ENCODE measurements at places on chromosomes 5 and 9.

DNA sequence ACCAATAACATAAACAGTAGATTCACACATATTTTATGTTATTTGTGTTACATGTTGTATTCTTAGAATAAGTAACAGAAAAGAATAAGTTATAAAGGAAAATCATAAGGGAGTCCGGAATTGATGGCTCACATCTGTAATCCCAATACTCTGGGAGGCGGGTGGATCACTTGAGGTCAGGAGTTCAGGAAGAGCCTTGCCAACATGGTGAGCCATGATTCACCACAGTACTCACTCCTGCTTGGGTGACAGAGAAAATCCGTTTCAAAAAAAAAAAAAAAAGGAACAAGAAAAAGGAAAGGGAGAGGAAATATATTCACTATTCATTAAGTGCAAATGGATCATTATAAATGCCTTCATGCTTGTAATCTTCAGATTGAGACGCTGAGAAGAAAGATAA, 533.3 kb upstream of the CDH9 start:
- no peak for DNase-seq

DNA sequence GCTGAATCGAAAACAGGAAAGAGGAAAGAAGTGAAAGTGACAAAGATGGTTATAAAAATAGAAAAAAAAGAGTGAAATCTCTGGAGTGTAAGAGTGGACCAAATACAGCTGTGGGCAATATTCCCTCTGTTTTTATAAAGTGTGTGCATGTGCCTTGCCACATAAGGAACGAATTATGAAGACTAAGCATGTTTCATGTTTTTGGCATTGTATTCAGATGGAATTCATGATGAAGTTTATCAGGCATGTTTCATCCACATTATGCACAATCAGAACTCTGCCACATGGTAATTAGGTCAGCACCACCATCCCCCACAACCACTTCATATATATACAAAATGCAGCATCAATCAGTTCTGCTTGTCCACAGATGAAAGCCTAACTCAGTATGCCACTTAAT, 348.0 kb downstream of the ZNF608 start:
- DNase-seq = no peak

- DNase-seq = no peak
Measured at GRCh38 chr9:95246547-95246946, 71.0 kb downstream of the FANCC start.

DNA sequence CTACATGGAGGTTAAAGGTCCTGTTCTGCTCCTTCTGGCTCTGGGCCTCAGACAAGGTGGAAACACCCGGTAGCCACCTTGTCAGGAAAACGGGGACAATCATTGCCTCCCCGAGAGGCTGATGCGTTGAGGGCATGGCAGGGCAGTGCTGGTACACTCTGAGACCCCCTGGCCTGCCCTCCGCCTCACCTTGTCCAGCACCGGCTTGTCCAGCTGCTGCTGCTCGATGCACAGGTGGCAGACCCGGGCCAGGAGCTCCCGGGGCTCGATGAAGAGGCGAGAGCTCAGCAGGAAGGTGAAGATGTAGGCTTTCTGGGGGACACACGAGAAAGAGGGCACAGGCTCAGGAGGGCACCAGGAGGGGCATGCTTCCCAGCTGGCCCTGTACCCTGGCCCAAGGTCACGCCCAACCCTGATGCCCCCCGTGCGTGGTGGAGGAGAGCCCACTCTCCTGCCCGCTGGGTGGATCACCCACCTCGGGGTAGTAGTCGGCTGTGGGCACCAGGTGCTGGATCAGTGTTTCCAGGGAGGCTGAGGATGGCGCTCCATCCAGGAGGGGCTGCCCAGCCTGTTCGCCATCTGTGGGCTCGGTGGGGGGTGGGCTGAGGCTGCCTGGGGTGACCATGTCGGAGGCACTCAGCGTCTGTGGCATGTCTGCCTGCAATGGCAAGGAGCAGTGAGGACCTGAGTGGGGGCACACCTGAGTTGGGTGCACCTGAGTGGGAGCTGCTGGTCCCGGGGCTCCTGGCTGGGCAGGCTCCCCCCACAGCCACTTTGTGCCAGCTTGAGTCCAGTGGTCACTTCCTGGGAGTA, 66.0 kb upstream of the RNF130 start:
- DNase-seq = no peak

DNA sequence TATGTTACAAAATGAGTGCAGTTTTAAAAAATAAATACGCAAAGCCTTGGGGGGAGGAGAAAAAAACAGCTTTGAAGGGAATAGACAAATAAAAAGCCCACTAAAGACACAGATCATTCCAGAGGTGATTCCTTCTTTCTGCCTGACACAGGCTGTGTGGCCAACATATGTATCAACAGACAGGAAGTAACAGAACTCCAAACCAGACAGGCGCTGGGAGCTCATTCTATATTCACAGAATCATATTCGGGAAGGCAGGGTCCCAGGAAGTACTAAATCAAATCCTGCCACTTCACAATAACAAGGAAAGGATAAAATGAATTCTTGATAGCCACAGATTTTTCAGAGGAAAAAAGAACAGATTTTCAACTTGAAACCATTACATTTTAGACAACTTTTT, 62.1 kb downstream of the SEMA5A start:
- no peak for DNase-seq

- peak; percentile 71 for DNase-seq
Measured at GRCh38 chr9:127968700-127969383, 11.9 kb downstream of the EEIG1 start.

- DNase-seq = no peak
Measured at GRCh38 chr5:90071066-90071465, 338.5 kb downstream of the CETN3 start.

DNA sequence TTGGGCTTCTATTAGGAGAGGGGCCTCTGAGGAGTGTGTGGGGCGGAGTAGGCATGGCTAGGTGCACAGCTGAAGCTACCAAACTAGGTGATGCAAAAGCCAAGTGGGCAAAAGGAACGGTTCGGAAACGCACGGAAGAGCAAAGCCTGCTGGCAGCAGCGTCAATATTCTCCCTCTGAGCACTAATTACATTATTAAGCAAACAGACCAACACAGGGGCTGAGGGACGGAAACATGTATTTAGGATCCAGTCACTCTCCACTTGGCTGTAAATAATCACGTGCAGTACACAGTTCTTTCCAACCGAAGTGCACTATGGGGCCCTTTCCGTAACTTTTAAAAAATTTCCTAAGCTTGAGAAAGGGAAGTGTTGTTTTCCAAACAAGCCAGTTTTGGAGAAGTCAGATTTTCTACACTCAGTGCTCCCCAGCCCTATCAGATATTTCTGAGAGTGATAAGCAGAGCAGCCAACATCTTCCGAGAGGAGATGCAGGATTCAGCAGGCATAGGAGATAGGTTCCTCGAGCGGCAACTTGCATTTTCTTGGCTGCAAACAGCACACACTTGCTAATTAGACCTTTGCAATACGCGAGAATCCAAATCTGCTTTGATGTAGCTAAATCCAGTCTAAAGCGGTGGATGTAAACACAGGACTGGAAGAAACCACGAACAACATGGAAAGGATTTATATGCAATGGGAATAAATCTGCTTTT, 217.2 kb upstream of the TBCA start:
- no peak for DNase-seq

- DNase-seq = no peak
Measured at GRCh38 chr5:36028816-36029465, 37.7 kb downstream of the UGT3A2 start.

GRCh38 chr5:135481387-135481786, 29.2 kb upstream of the TIFAB start:
- DNase-seq = no peak

- DNase-seq = no peak
Measured at GRCh38 chr5:133758641-133759040, 146.3 kb upstream of the FSTL4 start.

DNA sequence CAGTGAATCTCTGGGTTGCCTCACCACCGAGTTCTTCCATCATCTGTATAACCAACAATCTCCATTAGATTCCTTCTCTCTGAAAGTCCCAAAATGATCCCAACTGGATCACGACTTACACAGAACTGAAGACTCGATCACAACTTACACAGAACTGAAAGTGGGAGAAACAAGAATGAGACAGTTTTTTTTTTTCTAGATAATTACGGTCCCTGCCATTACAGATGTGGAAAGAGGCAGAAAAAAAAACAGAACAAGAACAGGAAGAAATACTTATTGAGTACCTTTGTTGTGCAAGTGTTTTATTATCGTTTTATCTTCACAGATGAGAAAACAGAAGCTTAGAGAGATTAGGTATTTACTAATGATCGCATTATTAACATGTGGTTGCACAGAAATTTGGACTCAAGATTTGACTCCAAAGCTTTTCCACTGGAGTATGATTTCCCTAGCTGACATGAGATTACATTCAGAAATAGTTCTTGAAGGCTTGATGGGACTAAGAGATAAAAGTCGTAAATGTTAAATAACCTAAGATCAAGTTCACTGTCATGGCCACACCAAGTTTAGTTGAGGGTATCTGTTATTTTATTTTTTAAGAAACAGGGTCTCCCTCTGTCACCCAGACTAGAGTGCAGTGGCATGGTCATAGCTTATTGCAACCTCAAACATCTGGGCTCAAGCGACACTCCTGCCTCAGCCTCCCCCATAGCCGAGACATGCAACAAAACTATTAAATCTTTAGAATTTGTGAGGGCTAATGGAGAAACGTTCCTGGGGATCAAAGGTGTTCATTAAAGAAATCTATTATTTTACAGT, 8.9 kb downstream of the PLK2 start:
- DNase-seq = no peak

DNA sequence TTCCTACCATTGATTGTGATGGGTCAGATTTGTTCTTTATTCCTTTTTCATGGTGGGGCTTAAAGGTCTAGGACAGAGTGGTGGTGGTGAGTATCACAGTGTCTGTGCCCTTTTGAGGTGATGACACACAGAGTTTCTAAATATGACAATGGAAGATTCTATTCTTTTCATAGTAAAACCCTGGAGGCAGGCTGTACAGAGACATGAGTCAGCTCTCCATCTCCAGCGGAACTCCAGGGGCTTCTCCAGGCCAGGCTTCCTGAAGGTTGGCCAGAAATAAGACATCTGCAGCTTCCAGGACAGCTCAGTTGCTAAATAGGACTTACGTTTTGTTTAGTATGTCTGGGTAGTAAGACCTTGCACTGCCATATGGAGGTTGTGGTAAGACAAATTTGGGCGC, 229.5 kb downstream of the CD180 start:
- no peak for DNase-seq

- DNase-seq = no peak
Measured at GRCh38 chr9:110058304-110058953, 149.5 kb downstream of the C9orf152 start.

GRCh38 chr5:146409054-146409671, 38.0 kb upstream of the TCERG1 start:
- no peak for DNase-seq

- DNase-seq = no peak
Measured at GRCh38 chr5:19918780-19919179, 69.2 kb downstream of the CDH18 start.

DNA sequence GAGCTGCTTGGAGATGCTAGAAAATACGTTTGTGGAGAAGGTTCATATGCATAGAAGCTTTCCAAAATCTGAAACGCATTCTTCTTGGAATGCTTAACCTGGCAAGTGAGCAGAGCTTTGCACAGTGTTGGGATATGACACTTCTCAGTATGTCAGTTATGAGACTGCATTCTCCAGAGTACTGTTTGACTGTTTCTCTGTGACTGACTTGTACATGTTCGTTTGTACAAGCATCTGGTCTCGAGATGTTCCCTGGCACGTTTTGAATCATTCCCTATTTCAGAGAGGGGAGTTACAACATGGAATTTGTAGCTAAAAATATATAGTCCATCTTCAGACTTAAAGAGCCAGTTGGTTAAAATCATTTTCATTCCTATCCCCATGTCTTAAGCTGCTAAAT, 272.4 kb downstream of the ARRDC3 start:
- no peak for DNase-seq

GRCh38 chr9:68919661-68920060, 94.3 kb downstream of the PRKACG start:
- DNase-seq = no peak

DNA sequence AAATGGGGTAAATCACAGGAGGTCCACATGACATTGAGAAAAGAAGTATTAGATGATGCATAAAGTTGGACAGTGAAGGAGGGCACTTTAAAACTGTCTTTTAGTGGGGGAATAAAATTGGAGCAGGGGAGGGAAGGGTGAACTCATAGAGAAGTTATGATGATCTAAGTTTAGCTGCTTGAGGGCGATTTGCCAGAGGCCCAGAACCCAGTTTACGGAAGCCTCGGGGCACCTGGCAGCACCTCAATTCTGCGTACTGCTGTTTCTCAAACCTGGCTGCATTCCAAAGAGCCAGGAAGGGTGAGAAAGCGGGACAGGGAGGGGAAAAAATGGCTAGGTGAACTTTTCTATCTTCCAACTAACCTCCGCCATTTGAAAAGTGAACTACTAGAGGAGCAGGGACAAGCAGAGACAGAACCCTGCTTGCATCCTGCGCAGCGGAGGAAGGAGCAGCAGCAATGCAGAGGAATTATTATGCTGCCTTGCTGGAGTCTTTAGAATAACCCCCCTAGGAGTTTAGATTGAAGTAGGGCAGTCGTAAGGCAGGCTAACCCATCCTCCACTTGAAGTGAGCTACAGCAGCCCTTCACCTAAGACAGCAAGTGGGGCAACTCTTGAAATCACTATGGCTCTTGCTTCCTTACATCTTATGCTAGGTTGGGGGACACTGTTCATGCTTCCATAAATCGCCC, 316.8 kb downstream of the BRINP1 start:
- DNase-seq = no peak

DNA sequence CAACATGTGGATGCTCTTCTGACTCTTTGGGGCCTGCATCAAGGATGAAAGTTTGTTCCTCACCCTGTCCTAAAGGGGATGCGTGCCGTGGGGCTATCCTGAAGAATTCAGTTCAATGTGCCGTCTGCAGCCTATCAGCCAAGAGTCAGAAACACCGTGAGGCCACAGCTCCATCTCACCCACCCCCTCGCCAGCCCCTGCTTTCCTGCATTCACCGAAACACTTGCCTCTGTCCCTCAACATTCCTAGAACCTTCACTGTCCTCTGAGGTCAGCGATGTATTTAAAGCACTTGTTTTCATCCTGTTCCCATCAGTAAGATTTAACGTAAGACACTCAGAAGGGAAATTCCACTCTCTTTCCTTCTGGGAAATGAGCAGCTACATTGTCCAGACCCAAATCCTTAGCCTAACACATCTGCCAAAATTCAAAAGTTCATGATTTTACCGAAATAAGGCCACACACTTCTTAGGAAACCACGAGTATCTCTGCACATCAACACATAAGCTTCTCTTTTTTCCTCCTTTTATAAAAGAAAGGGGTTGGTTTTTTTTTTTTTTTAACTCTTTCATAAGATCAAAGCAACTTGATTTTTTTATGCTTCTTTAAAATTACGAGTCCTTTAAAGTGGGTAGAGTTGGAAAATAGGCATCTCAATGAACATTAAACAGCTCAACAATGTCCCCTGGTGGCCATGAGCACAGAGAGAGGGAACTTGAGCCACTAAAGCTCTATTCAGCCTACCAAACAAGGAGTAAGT, 100.7 kb downstream of the SUSD1 start:
- DNase-seq = peak; percentile 29

GRCh38 chr5:80184235-80185023, 71.4 kb downstream of the SERINC5 start:
- DNase-seq = no peak

DNA sequence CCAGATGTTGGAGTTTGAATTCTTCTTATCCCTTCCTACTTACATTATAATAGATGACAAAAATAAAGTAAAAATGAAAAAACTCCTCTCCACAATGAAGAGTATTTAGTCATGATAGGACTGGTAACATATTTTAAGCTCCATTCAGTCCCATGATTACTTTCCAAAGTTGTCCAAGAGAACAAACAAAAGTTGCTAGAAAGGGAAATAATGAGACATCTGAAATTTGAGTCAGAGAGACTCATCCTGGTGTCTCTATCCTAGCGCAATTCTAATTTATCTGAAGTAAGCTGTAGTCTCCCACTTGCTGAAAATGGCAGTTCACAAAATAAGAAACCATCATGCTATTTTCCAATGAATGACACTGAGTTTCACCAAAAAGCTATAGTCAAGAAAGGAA, 152.2 kb downstream of the BNC2 start:
- no peak for DNase-seq
